Hematopoietic multipotent progenitor cell treated with erythropoietin and hydrocortisone succinate and interleukin-3 and kit ligand, for 17 days (in vitro differentiated cells): ENCODE measurements at places on chromosomes 2 and 18.

GRCh38 chr2:198006733-198007132 lies 202.3 kb downstream of the PLCL1 start:
- no peak for DNase-seq

GRCh38 chr2:23200068-23200786 lies 184.8 kb upstream of the KLHL29 start:
- DNase-seq = no peak

- DNase-seq = no peak
Measured at GRCh38 chr2:38146275-38146906, 70.4 kb upstream of the CYP1B1 start.

DNA sequence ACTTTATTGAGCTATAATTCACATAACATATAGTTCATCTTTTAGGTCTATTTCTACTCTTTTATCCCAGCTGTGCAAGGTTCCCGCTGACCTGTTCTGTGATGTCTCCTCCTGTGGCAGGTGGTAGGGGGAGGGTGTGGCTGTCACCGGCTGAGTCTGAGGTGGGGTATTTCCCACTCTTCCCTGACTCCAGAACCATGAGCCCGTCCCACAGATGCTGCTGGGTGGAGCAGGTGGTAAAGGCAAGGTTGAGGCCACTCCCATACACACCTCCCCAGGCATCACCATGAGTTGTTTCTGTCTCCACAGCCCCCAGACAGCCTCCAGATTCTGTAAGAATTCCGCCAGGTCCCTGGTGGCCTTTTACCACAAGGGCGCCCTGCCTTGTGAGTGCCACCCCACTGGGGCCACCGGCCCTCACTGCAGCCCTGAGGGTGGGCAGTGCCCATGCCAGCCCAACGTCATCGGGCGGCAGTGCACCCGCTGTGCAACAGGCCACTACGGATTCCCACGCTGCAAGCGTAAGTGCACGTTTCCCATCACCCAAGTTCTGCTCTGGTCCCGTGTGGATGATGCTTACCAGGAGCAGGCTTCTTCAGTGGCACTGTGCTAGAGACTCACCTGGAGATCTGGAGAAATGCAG lies 156.9 kb downstream of the LAMA3 start:
- DNase-seq = no peak

- DNase-seq = no peak
Measured at GRCh38 chr2:138124521-138124920, 160.2 kb downstream of the HNMT start.

DNA sequence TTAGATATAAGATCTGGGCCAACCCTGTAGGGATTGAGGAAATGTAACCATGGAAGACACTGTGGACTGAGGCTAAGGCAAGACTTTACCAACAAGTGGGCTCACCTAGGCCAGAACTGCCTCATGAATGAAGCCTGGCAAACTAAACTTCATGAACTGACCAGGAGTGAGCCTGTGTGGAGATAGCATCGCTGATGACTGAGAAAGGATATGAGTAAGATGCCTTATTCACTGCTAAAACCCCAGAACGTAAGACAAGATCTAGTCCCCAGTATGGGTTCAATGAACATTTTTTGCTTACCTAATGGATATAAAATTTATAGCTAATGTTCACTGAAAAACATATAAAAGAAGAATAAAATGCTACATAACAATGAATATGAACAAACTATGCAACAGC lies 399.8 kb downstream of the SATB2 start:
- DNase-seq = no peak
